ENCODE measurements at places on chromosomes 16 and 17.

DNA sequence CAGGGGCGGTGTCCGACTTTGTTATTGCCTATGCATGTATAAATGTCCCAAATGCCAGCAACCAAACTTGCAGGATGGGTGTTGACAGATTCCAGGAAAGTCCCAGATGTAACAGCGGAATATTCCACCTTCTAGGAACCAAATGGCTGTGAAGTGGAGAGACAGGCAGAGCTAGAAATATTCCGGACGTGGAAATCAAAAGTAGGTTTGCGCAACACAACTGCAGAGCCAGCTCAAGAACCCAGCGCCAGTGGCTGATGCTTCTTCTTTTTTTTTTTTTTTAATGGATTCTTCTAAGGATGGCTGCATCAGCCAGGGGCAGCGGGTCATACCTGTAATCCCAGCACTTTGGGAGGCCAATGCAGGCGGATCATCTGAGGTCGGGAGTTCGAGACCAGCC lies 601.7 kb downstream of the MAF start:
- no peak for DNase-seq

DNA sequence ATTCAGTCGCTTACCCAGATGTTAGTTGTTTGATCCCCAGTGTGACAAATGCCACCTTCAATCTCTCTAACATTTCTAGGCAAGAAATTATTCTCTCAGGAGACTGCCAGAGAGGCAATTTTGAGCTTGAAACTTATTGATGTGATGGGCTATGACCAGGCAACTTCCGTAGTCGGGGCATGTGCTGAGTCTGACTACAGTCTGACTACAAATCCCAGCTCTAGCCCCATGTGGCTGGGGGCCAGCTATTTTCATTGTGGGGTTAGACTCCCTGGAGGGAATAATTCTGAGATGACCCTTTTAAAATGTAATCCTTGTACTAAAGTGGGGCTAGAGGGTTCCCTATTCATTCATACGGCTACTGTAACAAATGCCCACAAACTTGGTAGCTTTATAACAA lies 65.9 kb downstream of the RBFOX1 start:
- DNase-seq, result no peak

- no peak for DNase-seq
Measured at GRCh38 chr17:62920300-62920699, 45.7 kb upstream of the TANC2 start.

- DNase-seq, result no peak
Measured at GRCh38 chr16:81164958-81165357, 68.8 kb upstream of the GCSH start.

GRCh38 chr16:85027958-85028684 lies 526 bp downstream of the KIAA0513 start:
- no peak for DNase-seq

GRCh38 chr16:85757341-85757822 lies 6.5 kb upstream of the C16orf74 start:
- DNase-seq, result no peak

- no peak for DNase-seq
Measured at GRCh38 chr17:10805911-10806310, 2.0 kb upstream of the TMEM238L start.

GRCh38 chr17:31374094-31374447 lies 17.4 kb upstream of the RAB11FIP4 start:
- no peak for DNase-seq

- DNase-seq, result no peak
Measured at GRCh38 chr17:17831208-17832031, 5.4 kb downstream of the SREBF1 start.

GRCh38 chr16:2008009-2008526 lies 1.6 kb downstream of the ZNF598 start:
- DNase-seq, result no peak

- peak; percentile 21 for DNase-seq
Measured at GRCh38 chr16:67326472-67327309, at the start of the genes KCTD19 and LRRC36. Gene KCTD19 (minus strand): TSS chr16:67326741. CDS start chr16:67326707, 34 bp downstream. Gene LRRC36 (plus strand): TSS chr16:67326815. CDS start chr16:67326863, 48 bp downstream.

Data from stimulated activated CD4-positive, alpha-beta T cell treated with anti-CD3 and anti-CD28 coated beads, Interleukin-12 subunit alpha, Interleukin-12 subunit beta, amount 100 ng/mL, for 24 hours (primary cell).